Prostate gland (tissue), 2 donors: ENCODE measurements at places on chromosomes 5 and 9. TPM values are rescaled to one million over a fixed set of nuclear protein-coding genes. Genes with fewer than 3 reads are reported as not detected.

GRCh38 chr5:138274189-138274853 lies at the start of gene GFRA3:
Gene GFRA3, minus strand, starts transcription at chr5:138274621. Its CDS starts 197 bp downstream, at chr5:138274424.
- H3K4me3 ChIP-seq = peak within 1 kb of the TSS; percentile 28
- no peaks in the 10 kb centered on the region for H3K4me1 ChIP-seq
- H3K36me3 ChIP-seq = no peaks in the 10 kb centered on the region

GRCh38 chr9:119907056-119907455 lies 537.8 kb upstream of the BRINP1 start:
- H3K27me3 ChIP-seq = no peaks in the 10 kb centered on the region
- no peak for DNase-seq
- H3K4me1 ChIP-seq = no peaks in the 10 kb centered on the region
- no peaks in the 10 kb centered on the region for H3K36me3 ChIP-seq

DNA sequence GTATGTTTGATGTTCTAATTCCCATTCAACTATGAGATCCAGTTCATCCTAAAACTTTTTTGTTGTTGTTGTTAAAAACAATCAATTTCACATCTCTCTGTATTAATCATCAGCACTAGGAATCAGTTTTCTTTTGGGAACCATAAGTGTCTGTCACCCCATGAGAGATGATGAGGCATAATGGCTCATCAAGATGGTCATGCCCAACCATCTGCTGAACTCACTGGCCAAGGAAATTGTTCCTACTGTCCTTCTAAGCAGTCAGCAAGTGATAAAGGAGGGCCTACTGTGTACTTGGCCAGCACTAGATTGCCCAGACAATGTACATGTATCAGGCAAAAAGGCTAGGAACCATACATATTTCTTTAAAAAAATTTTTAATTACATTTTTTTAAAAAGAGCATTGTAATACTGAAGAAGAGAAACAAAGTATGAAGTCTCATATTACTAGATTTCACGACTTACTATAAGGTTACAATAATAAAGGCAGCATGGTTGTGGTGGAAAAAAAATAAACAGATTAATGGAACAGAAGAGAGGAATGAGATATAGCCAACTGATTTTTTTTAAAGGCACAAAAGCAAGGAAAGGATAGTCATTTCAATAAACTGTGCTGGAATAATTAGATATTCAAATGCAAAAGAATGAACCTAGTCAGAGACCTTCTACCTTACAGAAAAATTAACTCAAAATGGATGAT lies 458.3 kb downstream of the SPOCK1 start:
- H3K4me1 ChIP-seq = no peaks in the 10 kb centered on the region

GRCh38 chr5:174410716-174411478 lies 313.5 kb upstream of the MSX2 start:
- no peak overlapping the region for H3K27ac ChIP-seq
- no peak for DNase-seq
- no peak overlapping the region for H3K4me3 ChIP-seq
- H3K4me1 ChIP-seq = no peaks in the 10 kb centered on the region

DNA sequence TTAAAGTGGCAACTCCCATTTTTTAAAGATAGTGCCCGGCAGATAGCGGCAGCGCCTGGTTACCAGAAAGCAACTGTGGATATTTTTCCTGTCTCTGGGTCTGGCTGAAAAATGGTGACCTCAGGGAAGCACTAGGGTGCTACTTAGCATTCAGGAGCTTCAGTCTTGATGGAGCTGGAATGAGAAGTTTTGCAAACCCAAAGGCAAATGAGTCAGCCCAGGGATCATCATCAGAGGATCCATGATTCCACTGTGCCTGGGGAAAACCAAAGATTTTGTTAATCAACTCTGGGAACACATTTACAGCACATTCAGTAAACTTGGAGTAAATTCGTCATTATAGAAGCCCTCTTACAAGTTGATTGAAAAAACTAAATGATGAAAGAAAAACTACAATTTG lies 26.7 kb downstream of the F2R start:
- no peaks in the 10 kb centered on the region for H3K27me3 ChIP-seq
- no peaks in the 10 kb centered on the region for H3K4me1 ChIP-seq
- DNase-seq = no peak
- H3K27ac ChIP-seq = no peak overlapping the region
- H3K36me3 ChIP-seq = no peaks in the 10 kb centered on the region
- no peak overlapping the region for H3K4me3 ChIP-seq

GRCh38 chr5:170219615-170220014 lies 13.2 kb upstream of the C5orf58 start:
- H3K4me3 ChIP-seq = no peak overlapping the region
- DNase-seq = no peak
- no peaks in the 10 kb centered on the region for H3K36me3 ChIP-seq
- H3K27me3 ChIP-seq = no peaks in the 10 kb centered on the region
- no peak overlapping the region for H3K27ac ChIP-seq

GRCh38 chr5:16736158-16736995 lies 119.6 kb upstream of the RETREG1 start:
- DNase-seq = peak; percentile 82
- no peaks in the 10 kb centered on the region for H3K36me3 ChIP-seq
- H3K4me3 ChIP-seq = no peak overlapping the region
- H3K27ac ChIP-seq = peak overlapping the region; percentile 4
- no peaks in the 10 kb centered on the region for H3K27me3 ChIP-seq

DNA sequence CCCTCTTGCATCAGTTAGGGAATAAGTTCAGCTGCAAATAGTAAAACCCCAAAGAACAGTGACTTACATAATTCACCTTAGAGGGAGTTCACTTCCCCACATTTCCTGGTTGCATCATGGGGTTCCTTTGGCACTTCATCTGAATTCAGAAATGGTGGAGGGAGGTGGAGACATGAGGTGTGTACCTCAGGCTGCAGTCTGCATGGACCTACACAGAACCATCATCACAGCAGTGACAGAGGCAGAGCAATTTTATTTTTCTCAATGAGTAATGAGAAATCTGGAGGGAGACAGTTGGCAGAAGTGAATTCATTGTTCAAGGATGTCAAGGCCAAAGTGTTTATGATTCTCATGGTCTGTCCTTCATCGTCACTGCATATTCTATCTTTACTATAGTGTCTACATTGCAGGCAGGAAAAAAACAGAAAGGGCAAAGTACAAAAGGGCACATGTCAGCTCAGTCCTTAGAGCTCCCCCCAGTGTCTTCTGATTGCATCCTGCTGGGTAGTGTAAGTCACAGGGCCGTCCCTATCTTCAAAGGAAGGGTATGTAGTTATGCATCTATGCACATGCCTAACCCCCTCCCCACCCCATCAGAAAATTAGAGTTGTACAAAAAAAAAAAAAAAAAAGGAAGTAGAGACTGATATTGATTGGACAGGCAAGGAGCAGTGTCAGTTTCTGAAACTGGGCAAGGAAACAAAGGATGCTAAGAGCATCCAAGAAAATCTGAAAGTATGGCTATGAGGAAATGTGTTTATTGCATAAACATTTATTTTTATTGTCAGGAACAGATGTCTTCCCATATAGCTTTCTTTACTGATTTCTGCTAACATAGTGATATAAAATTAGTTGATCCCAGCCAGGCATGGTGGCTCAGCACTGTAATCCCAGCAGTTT lies 132.7 kb upstream of the APC start:
- H3K4me1 ChIP-seq = no peaks in the 10 kb centered on the region
- no peak overlapping the region for H3K4me3 ChIP-seq
- H3K27ac ChIP-seq = no peak overlapping the region
- DNase-seq = no peak
- H3K27me3 ChIP-seq = no peaks in the 10 kb centered on the region

DNA sequence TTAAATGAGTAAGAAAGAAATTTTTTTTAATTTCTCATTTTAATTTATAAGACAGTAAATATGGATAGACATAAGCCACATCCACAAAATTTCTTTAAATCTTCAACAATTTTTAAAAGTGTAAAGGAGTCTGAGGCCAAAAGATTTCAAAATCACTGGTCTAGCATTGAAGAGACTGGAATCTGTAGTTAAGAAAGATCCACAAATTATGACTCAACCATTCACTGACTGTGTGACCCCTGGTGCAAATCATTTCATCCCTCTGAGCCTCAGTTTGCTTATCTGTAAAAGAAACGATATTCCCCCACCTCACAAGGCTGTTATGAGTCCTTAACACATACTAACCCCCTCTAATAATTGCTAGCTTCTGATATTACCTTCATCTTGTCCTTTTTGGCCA lies 98.5 kb downstream of the EBF1 start:
- H3K27ac ChIP-seq = no peak overlapping the region
- H3K4me1 ChIP-seq = no peaks in the 10 kb centered on the region
- no peaks in the 10 kb centered on the region for H3K27me3 ChIP-seq

GRCh38 chr5:145931718-145932117 lies 4.7 kb upstream of the SH3RF2 start:
- peaks cover 3% of the 10 kb centered on the region for H3K4me1 ChIP-seq
- H3K36me3 ChIP-seq = no peaks in the 10 kb centered on the region
- no peak for DNase-seq

HSDL2 gene
- 25.2 TPM for total RNA-seq

HTR1A gene
- total RNA-seq = not detected

TMEM245 gene
- total RNA-seq = 57.7 TPM

AGXT2 gene
- total RNA-seq = not detected

ZBTB26 gene
- 5.6 TPM for total RNA-seq

LOX gene
- 9.1 TPM for total RNA-seq
